ENCODE measurements at places on chromosomes 2 and 18.

GRCh38 chr18:59501920-59502273 is 142.8 kb upstream of the LMAN1 start:
- DNase-seq = no peak

- no peak for DNase-seq
Observed at GRCh38 chr18:23943903-23944624, 70.5 kb upstream of the TTC39C start.

DNA sequence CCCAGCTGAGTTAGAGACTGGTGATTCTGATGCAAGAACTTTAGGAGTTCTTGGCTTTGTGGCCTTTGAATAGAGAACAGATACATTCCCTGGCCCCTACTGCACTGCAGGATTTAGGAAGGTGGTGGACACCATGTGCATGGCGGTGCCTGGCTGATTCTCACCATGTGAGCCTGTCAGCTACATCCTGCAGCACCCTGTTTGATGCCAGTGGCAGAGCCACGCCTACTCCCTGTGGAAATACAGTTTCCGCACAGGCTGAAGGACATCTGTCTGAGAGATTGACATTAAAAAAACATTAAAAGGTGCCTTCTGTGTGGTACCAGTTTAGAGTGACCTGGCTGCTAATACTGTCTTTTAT is 50.0 kb downstream of the KCNE4 start:
- DNase-seq = peak; percentile 45

DNA sequence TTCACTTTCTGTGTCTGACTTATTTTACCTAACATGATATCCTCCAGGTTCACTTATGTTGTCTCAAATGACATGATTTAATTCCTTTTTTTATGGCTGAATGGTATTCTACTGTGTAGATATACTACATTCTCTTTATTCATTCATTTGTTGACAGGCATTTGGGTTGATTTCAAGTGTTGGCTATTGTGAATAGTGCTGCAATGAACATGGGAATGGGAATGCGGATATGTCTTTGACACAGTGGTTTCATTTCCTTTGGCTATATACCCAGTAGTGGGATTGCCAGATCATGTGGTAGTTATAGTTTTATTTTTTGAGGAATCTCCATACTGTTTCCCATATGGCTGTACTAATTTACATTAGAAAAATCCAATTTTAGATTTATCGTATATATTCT is 195.4 kb upstream of the KLHL14 start:
- no peak for DNase-seq

- no peak for DNase-seq
Observed at GRCh38 chr2:169583518-169583917, 633 bp upstream of the PPIG start.

GRCh38 chr2:163081754-163082153 is 243.2 kb upstream of the KCNH7 start:
- no peak for DNase-seq

DNA sequence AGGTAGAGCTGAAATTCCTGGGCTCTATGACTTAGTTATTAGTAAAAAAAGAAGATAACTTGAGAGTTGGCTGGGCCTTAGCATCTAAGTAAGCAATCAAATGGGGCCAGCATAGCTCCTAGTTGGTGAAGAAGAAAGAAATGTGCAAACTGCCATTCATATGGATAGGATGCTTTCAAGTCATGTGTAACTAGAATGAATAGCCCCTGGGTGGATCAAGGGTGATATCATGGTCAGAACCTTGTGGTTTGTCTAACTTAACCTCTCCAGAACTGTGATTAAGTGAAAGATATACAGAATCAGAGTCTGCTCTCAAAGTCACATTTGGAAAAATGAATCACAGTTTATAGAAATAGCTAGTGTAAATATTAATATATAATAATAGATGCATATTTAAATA is 198.7 kb upstream of the DTNA start:
- no peak for DNase-seq

DNA sequence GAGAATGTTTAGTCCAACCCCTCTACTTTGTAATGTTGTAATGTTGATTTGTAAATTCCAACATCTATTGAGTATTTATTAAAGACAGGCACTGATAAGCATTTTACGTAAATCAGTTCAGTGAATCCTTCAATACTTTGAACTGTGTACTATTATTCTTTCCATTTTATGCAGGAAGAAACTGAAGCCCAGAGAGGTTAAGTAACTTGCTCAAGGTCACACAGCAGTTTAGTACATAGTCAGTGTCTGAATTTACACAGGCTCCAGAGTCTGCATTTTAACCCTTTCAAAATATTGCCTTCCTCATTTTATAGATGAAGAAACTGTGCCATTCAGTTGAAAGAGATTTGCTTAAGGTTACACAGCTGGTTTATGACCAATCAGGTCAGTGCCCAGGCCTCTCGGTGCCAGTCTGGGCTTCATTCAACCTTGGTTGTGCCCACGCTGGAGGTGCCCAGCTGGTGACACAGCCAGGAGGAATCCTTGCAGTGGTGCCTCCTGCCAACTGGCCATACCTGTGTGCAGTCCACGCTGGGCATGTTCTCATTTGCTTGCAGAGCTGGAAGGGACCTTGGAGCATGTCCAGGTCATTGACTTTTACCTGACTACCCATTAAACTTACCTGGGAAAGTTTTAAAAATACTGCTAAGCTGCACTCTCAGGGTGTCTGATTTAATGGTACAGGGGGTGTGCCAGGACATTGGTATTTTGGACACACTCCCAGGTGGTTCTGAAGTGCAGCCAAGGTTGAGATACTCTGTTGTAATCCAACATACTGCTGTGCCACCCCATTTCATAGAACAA is 74.3 kb upstream of the CYRIA start:
- DNase-seq = no peak

- DNase-seq = no peak
Observed at GRCh38 chr2:171836146-171836910, 57.7 kb downstream of the SLC25A12 start.

- no peak for DNase-seq
Observed at GRCh38 chr2:177625744-177626650, 233.4 kb downstream of the AGPS start.

DNA sequence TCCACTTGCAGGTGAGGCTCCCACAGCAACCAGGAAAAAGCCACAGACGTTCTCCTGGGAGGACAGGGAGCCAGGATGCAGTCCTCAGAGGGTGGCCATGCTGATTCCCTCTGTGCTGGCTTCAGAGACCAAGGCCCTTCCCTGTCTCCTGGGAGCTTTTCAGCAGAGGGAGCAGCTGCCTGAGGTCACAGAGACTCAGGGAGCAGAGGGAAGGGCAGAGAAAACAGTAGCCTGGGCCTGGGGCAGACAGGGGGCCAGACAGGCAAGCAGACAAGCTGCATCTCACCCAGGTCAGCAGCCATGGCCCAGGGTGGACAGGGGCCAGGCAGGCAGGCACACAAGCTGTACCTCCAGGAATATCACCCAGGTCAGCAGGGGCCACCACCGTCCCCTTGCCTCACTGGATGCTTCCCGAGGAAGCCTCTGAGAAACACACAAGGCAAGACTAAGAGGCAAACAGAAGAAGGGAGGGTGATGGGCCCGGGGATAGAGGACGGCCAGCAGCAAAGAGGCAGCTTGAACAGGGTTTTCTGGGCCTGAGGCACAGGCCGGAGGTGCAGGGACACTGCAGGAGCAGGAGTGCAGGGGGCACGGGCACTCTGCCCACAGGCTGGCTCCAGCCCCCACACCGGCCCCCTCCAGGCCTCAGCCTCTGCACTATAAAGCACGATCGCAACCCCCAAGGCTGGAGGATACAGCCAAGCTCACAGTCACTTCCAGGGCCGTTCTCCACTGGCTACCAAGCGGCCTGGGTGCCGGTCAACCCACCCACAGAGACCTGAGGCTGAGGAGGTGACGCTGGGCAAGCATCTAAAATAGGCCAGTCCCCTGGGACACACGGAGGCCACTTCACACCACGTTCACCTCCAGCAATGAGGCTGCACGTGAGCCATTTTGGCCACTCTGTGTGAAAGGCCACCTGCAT is 6.1 kb downstream of the SLC66A2 start:
- no peak for DNase-seq

DNA sequence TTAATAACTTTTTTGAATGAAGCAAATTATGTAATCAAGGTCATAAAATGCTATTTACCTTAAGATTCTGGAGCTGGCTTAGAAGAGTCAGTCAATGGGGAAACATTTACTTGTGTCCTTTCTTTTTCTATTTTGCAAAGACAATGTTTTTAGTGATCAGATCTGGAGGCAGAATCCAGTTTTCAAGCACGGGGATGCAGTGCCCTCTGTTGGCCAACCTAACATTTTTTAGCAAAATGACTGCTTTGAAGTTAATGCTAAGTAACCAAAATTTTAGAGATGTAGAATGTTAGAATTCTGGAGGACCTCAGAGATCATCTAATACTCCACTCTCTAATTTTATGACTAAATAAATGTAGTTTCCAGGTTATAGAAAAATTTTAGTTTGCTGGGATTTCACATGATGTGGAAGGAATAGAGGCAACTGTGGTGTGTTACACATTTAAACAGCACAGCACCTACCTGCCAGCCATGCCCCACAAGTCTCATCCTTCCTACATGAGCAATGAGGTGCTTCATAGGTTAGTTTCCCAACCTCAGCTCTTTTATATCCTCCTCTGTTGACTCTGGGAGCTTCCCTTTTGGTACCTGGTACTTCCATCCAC is 23.6 kb upstream of the SLC9A4 start:
- peak; percentile 32 for DNase-seq

GRCh38 chr2:144625626-144626025 is 105.7 kb upstream of the ZEB2 start:
- DNase-seq = no peak

GRCh38 chr2:13481201-13481600 is 764.5 kb downstream of the TRIB2 start:
- DNase-seq = no peak

GRCh38 chr2:141630407-141630930 is 500.3 kb downstream of the LRP1B start:
- DNase-seq = no peak

DNA sequence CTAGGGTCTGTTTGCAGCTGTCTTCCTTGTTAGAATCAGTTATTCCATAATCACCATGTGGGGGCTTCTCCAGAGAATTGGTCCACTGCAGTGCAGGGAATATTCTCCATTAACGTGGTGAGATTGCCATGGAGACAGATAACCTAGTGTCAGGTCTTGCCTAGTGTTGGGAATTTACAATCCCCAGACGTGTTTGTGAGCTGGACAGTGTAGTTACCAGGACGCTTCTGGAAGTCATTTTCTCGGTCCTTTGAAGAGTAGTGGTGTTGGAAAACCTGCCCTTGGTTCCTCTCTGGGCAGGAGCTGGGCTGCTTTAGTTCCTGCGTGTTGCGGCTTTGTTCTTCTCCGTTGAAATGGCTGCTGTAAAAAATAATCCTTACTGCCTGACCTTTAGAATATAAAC is 68.8 kb upstream of the LYPD6B start:
- DNase-seq = no peak

- peak; percentile 85 for DNase-seq
Observed at GRCh38 chr2:27379836-27380625, 503 bp downstream of the ZNF513 start.

- no peak for DNase-seq
Observed at GRCh38 chr2:73891276-73891901, 1.4 kb upstream of the ACTG2 start.

DNA sequence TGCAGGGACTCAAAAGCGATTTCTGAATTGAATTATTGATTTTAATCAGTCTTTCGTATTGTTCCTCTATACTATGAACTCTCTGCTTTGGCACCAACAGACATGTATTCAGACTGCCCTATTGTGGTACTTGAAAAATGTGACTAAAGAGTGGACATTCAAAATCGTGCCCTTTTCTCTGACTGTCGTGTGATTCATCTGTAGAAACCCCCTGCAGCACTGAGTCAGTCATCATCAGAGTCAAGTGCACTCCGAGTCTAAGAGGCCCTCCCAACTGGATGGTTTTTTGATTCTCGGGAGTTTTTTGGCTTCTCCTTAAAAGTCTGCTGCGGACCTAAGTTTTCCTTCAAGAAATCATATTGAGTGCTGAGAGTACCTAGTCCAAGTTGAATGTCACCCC is 96.4 kb upstream of the FOSL2 start:
- DNase-seq = no peak

DNA sequence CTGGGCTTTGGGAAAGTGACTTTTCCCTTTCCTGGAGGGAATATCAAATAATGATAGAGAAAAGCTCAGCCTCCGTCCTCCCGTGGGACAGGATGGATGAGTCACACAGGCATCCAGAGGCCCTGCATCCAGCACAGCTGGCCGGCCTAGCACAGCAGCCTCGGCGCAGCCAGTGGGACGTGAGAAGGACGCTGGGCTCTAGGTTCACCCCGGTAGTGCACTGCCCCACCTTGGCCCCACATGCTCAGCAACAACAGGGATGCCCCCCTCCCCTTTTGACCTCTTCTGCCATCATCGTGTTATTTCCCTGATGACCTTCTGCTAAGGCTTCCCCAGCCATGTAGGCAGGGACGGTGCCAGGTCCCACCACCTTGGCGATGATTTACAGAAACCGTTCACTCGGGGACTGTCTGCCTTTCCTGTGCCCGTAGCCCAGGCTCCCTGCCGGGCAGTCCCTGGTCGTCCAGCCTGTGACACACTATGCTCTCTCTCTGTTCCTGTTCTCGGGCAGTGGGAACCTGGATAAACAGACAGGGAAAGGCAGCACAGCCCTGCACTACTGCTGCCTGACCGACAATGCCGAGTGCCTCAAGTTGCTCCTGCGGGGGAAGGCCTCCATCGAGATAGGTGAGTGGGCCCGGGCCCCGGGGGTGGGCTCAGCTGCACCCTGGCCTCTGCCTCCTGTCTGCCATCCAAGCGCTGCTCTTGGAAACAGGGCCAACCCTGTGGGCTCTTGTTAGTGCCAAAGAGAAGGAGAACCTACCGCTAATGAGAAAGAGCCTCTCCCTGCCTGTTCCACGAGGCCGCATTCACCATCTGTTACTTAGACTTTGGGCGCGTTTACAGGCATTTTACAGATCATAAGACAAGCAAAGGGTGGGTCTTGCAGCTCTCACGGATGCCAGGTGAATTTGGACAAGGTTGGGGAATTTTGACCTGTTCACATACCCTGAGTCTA is 44.6 kb downstream of the ITGB1BP1 start:
- peak; percentile 85 for DNase-seq

DNA sequence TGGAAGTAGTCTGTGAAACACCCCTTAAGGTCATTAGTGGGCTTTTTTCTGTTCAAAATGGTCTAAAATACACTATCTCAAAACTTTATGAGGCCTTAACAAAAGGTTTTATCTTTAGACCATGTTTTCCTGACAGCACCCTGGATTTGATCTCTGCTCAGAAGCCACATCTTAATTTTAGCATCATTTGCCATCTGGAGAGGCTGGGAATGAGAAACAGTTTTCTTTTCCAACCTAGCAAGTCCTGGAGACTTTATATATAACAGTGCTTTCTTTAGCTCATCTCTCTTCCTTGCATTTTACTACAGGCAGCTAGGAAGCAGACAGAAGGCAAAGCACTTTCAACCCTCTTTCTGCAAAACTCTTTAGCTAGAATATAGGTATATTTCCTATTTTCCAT is 62.7 kb upstream of the CYTIP start:
- no peak for DNase-seq

GRCh38 chr2:127455566-127456493 is 37.6 kb downstream of the PROC start:
- no peak for DNase-seq

GRCh38 chr2:229947544-229947943 is 25.2 kb downstream of the FBXO36 start:
- no peak for DNase-seq
